ENCODE measurements at places on chromosomes 1 and 21. TPM values are rescaled to one million over a fixed set of nuclear protein-coding genes. Genes with fewer than 3 reads are reported as not detected.

Gene CTSE
- not detected for total RNA-seq

DNA sequence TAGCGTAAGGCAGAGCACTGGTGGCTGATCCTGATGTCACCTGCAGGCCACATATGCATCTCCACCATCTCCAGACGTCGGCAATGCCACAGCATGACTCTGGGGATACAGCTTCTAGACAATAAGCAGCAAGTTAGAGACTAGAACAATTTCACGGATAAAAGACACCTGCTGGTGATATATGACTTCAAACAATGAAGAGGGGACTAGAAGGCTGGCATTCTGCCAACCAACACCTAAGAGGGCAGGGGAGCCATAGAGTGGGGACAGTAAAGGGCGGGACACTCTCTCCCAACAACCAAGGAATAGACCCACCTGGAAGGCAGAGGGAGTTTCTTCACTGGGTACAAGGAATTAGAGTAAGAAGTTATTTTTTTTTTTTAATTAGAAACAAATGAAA is 126.7 kb downstream of the SIM2 start:
- DNase-seq, result no peak

DNA sequence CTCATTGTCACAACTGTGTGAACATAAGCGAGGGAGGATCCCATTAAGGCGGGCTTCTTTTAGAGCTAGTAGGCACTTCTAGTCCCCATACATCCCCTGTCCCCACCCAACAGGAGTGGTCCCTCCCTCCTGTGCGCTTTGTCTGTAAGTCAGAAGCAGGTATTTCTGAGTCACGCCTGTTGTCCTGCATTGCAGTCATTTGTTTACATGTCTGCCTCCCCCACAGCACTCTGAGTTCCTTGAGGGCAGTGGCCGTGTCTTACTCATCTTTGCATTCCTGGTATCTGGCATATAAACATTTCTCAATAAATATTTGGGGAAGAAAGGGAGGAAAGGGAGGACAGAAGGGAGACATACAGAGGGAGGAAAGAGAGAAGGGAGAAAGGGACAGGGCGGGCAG is 40.3 kb downstream of the PLEKHA6 start:
- DNase-seq, result no peak

DNA sequence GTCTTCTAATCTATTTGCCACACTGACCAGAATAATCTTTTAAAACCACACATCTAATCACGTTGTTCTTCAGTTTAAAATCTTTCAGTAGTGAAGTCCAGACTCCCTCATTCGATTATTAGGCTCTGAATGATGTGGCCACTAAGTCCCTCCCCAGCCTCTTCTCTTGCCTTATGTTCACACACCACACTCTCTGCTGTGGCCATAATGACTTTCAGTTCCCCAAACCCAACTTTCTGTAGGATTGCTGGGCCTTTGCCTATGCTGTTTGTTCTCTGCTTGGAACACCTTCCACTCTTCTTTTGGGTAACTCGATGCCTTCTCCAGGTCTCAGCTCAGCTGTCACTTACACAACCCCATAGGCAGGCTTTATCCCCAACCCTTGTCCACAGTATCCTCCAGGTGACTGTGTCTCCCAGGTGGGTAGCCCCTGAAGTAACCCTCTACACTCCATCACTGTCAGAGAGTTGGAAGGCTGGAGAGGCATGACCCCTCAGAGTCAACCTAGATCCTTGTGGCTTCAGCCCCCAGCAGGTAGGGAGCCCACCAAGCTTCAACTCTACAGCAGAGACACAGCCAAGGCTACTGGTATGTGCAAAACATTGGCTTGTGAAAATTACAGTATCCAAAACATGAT is 8.4 kb upstream of the SLC37A1 start:
- DNase-seq, result no peak

GRCh38 chr1:218365226-218365999 is 20.3 kb downstream of the TGFB2 start:
- DNase-seq, result no peak

DNA sequence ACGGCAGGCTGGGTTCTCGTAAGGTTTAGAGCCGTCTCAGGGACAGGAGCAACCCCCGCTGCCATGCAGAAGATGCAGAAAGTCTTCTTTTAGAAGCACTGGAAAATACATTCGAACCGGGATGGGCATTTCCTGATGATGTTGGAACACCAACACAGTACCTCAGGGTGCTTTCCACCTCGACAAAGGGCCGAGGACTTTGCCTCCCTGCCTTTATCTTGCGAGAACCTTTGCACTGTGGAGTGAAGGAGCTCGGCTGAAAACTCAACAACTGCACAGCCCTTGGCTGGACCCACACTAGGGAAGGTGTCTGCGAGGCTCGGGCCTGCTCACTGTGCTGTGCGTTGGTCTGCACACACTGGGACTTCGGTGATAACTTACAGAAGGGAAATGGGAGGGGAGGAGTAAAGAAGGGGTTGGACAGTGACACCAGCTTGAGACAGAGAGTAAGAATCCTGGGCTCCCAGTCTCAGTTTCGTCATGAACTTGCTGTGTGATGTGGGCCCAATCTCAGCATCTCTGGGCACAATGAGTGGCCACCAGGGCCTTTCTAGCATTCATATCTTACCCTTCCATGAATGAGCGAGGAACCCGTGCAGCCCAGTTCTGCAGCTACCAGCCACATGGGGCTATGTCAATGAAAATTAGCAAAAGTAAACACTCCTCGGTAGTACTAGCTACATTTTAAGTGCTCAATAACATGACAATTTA is 18.2 kb downstream of the RCAN1 start:
- DNase-seq, result no peak

DNA sequence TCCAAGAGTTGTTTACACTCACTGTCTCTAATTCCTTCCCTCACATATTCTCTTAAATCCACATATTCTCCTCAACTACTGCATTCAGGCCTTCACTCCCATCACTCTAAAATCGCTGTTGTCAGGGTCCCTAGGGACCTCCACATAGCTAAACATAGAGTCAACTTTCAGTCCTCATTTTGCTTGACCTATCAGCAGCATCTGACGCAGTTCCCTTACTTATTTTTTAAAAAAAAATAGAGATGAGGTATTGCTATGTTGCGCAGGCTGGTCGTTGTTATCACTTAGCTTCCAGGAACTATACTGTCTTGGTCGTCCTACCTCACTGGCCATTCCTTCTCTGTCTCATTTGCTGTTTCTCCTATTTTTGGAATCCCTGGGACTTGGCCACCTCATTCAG is 11.7 kb upstream of the PLEKHO1 start:
- no peak for DNase-seq
